ENCODE measurements at places on chromosomes 6 and 20.

- DNase-seq, result no peak
These were observed 327.4 kb upstream of the MAN1A1 start for GRCh38 chr6:119676961-119677360.

DNA sequence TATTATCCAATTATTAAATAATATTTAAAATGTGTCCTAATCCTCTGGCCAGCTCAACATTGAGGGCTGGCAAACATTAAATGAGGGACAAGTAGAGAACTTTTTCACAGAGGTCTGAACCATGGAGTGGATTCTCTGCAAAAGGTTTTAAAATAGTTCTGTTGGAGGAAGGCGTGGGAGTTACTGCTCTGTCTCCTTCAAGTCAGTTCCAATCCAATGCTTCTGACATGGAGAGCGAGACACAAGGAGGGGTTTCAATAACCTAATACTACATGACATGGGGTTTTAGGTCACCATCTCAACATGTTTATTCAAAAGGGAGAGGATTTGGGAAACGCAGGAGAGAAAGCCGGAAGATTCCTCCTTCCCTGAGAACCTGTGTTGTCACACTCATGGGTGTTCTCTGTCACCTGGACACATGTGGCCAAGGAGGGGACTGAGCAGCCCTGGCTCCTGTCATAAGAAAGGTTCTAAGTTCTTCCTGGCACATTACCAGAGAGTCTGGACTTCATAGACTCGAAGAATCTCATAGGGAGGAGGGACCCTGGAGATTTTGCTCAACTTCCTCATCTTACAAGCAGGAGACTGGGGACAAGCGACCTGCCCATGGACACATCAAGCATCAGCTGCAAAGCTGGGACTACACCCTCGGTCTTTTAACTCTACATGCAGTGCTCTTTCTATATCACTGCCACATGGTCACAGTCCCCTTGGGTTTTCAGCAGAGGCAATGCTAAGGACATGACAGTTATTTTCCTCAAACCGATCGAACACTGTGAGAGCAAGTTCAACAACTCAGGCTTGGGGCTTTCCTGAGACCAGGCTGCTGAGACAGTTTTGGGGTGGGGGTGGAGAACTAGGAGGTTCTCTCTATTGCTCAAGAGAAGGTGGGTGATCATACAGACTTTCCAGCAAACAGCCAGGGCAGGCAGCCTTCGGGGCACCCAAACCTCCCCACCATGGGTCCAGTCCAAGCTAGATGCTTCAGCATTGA, 38.6 kb downstream of the PRDM1 start:
- no peak for DNase-seq

DNA sequence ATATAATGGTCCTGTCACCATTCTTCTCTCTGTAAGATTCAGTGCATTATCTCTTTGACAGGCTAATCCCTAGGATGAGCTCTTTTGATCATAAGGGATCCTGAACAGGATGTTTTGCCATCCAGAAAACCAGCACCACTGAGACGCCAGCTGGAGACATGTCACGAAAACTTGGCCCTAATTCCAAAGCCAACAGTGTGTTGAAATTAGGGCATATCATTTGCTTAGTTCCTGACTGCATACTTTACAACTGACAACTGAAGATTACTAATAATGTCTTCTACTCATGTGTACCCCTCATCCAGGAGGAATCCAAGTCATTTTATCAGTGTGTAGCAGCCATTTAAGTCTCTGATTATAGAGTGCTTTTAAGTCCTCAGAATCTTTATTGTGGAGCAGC, 243.6 kb downstream of the KCNQ5 start:
- DNase-seq, result no peak

GRCh38 chr20:50624351-50625016, 66.9 kb downstream of the RIPOR3 start:
- DNase-seq, result peak; percentile 12

DNA sequence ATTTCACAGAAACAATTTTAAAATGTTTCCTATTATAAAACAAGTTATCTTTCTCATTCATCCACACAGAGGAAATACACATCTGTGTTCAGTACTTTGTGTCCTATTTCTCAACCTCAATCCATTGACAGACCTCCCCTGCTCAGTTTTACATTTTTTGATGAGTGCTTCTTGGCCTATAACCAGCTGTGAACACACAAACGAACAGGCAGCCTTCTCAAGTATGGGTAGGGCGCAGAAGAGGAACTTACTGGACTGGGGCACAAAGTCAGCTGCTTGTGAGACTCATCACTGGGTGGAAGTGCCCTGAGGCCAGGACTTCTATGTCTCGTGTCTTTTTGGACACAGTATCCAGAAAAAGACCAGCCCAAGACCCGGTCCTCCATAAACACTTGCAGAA, 2.8 kb downstream of the RPS6KA2 start:
- DNase-seq, result no peak

Data from NCI-H1092 treated with DMSO at 0.1 percent for 48 hours (cell line).